ENCODE measurements at places on chromosomes 3 and 15.
A peak's percentile ranks its signal among the peaks of the same experiment; 100 is the strongest.

DNA sequence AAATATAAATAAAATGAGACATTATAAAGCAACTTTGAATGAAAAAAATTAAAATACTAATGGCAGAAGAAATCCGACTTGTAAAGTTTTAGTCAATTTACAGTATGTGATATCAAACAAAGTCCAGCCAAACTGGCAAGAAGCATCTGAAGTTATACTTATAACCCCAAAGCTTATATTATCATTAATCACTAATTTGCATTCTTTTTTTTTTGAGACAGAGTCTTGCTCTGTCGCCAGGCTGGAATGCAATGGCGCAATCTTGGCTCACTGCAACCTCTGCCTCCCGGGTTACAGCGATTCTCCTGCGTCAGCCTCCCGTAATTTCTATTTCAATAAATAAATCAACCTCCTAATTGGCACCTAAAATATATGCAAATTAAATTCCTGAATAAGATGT, 80.1 kb downstream of the AQR start:
- ATAC-seq: no peak

DNA sequence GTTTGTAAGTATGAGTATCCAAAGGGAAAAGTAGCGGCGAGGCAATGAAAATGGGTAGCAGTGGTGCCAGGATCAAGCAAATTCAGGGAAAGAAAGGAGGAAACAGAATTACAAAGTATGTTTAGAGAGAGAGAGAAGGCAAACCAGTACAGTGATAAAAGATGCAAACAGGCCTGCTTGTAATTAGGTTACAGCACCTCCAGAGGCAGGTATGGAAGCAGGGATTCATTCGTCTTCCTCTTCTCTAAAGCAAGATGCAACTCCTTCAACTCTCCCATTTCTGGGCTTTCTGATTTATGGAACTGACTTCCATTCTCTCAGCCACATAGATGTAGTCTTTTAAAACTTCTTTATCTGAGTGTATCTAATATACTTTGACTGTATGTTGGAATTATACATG, 68.0 kb downstream of the CRYBG3 start:
- no peak for ATAC-seq

DNA sequence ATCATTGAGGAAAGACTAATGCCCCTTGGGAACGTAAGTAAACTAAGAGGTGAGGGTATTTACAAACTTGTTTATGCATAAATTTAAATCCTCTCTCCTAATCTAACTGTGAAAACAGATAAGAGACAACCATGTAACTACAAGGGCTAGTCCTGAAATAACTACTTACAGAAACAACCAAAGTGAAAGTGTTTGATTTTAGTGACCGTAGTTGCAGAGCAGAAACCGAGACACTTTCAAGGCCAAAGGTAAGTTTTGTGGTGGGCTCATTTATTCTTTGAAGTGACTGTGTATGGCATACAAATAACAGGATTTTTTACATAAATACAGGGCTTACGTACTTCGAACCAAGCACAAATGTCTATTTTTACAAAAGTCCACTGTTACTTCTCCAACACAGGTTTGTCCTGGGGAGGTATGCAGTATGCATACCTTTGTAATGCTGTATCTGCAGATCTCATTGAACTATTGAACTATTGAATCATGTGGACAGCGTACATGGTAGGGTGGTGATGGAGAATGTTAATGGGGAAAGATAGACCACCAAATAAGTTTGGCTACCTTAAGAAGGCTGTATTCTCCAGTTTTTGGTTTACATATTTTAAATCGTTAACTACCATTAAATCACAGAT, 99.6 kb upstream of the RBMS3 start:
- ATAC-seq: no peak

- no peak for ATAC-seq
Measured at GRCh38 chr3:52388348-52388821, 56.5 kb downstream of the SEMA3G start.

DNA sequence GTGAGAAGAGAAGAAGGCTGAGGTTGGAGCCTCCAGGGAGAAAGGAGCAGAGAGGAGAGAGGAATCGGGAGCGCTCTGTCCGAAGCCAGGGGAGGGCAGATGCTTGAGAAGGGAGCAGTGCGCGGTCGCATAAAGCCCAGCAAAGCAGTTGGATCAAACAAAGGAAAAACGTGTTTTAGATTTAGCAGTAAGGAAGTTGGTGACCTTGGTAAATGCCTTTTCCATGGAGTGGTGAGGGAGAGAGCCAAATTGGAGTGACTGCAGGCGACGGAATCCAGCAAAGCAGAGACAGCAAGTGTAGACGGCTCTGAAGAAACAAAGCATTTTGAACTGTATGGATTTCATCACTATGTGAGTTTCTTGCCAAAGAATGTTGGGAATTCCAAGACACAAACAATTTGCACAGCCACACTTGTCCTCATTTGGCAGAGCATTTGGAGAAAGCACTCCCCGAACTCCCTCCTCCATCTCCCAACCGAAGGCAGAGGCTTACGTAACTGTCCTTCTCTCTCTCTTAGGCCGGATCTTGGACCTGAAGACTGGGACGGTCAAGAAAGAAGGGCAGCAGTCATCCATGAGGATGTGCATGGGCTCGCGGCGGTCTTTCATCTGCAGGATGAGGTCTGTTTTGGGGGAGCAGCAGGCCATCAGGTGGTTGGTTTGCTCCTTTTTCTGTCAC, 103.6 kb downstream of the ARNT2 start:
- no peak for ATAC-seq

GRCh38 chr3:152858170-152858800, 23.4 kb downstream of the P2RY1 start:
- no peak for ATAC-seq

DNA sequence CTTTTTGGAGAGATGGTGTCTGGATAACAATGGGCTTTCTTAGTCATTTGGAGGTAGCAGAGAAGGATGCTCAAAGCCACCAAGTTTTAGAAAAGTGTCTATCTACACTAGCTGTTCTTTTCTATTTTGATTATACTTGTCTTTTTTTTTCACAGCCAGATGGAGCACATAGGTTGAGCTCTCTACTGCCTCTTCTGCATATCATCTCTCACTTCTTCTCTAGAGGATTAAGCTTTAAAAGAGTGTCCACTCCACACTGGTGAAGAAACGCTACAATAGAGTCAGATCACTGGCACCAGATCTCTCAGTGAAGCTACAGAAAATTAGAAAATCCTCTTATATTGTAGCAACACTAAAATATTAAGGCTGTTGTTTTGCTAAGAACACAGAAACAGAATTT, 145.3 kb upstream of the MBNL1 start:
- no peak for ATAC-seq

DNA sequence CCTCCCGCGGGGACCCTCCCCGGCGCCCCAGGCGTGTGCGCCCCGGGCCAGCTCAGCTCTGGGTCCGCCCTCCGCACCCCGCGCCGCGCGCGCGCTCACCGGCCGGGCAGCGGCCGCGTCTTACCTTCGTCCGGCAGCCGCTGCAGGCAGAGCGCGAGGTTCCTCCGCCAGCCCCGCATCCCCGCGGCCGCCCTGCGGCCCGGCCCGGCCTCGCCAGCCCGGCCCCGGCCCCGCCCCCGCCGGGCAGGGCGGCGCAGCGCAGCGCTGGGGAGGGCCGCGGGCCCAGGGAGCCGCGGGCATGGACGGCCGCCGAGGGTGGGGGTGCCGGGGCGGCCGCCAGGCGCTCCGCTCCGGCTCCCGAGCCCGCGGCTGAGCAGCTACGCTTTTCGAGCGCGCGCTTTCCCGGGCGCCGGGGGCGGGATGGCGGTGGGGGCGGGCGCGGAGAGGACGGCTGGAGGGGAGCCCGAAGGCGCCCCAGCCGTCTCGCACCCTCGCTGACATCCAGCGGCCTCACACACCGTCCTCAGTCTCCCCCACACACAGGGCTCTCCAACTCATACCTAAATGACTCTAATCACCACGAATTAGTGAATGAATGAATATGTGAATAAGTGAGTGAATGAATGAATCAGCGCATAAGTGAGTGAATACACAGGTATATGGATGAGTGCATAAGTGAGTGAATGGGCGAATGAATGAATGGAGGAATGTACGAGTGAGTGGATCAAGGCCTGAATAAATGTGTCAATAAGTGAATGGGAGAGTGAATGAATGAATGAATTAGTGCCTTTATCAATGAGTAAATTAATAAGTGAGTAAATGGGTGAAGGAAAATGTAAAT, 48.5 kb upstream of the CCDC174 start:
- peak; percentile 29 for ATAC-seq

DNA sequence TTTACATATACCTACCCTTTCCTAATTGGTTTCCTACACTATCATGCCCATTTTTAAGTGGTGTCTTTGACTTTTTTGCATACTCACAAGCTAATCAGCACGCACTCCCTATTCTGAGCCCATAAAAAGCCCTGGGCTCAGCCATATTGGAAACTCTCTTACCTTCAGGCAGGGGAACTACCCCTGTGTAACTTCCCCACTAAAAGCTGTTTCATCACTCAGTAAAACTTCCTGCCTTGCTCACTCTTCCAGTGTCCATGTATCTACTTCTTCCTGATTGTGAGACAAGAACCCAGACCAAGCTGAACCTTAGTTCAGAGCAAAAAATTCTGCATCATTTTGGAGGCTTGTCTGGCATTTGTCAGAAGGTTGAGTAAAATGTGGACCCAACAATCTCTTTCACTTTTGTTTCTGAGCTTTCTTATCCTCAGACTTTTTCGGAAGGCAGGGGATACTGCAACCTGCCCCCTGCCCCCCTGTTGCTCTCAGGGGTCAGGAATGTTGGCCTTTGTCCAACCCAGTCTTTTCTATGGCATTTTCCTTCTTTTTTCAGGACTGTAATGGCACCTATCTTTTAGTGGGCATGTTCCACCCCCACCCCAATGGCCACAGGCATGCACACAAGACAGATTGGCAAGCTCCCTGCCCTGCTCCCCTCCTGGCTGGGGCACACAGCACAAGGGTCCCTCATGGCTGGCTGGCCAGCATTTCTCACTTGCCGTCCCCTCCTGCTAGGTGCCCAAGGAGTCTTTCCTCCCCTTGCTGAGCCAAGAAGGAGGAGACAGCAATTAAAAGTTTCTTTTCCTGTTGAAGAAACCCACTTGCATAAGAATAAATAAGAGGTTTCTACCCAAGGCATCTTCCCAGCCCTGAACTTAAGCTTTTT, 26.3 kb upstream of the TMEM45A start:
- ATAC-seq: no peak

- no peak for ATAC-seq
Measured at GRCh38 chr15:91864664-91865063, 11.2 kb downstream of the SLCO3A1 start.

DNA sequence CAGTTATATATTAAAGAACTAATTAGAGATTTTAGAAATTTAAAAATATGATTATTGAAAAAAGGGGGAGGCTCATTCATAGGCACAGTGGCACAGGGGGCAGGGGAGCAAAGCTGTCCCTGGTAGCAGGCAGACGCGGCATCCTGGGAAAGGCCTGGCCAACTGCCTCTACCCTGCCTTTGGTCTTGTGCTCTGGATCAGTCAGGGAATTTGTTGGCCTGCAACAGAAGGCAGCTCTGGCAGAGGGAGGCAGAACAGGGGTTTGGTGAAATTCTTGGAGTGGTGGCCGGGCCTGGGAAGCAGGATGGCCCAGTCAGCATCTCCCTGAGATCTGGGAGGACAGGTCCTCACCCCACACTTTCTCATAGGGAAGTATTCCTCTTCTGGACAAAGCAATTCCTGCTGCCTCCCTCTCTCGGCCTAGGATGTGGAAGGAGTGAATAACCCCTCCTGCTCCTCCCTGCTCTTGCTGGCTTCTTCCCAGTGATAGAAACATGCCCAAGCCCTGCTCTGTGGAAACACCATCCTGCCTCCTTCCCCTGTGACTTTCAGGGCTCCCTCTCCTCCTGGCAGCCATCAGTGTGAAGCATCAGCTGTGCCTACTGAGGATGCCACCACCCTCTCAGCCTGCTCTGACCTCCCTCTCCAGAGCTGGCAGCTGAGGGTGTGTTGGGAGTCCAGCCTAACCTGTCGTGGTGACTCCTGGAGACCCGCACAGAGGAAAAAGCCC, 26.9 kb downstream of the PRR20G start:
- ATAC-seq: no peak

- ATAC-seq: peak; percentile 59
Measured at GRCh38 chr3:76943671-76944070, 96.2 kb upstream of the ROBO2 start.

- no peak for ATAC-seq
Measured at GRCh38 chr15:42504631-42505030, 9.2 kb downstream of the SNAP23 start.

GRCh38 chr3:24242012-24242698, 252.5 kb downstream of the THRB start:
- ATAC-seq: peak; percentile 70

- ATAC-seq: peak; percentile 32
Measured at GRCh38 chr15:84112025-84112424, 123.5 kb upstream of the GOLGA6L4 start.

- ATAC-seq: no peak
Measured at GRCh38 chr3:167382155-167382554, 2.1 kb upstream of the ZBBX start.

- ATAC-seq: no peak
Measured at GRCh38 chr3:33398410-33398809, 41.8 kb downstream of the UBP1 start.

DNA sequence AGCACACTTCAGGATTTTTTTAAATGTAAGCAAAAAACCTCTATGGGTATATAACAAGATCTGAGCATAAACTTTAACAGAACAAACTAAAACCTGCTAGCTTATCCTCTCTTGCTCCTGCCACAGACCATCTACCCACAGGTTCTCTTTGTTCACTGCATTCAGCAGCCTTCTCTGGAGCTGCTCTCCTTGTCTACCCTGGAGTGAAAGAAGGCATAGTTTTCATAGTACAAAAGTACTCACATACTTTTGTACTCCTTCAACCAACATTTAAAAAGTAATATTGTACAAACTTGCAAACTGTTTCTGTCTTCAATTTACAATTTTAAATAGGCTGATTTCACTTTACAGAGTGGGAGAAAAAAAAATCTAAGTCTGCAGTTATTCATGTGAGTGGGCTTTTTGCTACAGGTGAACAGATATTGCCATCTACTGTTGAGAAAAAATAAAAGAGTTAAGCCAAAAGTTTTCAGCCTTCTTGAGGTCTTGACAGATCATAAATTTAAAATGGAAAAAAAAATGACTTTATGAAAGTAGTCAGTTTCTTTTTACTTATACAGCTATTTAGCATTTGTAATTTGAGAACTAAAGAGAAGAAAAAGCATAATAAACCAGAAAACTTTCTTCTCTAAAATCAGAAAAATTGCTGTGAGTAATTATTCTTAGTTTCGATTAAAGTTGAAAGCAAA, 20.4 kb downstream of the TERC start:
- ATAC-seq: no peak

GRCh38 chr15:75134748-75135147, 66.9 kb upstream of the C15orf39 start:
- no peak for ATAC-seq
